ENCODE measurements at places on chromosomes 5 and 9.

DNA sequence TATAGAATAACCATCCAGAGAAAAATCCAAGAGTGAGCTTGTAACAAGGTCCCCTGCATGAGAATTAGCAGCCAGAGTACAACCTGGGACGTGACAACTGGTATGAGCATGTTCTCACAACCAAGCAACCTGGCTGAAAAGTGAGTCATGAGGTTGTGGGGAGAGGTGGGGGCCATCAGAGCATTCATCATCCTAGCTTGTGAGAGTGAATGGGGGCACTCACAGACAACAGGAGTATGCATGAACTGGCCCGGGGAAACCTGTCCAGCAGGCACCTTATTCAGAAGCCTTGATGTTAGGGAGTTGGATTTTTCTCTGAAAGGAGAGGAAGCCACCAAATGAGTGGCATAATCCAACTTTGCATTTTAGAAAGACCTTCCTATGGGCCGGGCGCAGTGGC is 113.0 kb downstream of the FRMD3 start:
- no peak for DNase-seq

GRCh38 chr9:97529363-97530076 is 28.1 kb downstream of the TMOD1 start:
- DNase-seq, result peak; percentile 49

GRCh38 chr9:132935026-132935425 is 9.4 kb downstream of the TSC1 start:
- DNase-seq, result no peak

GRCh38 chr5:55936100-55936693 is 58.6 kb downstream of the IL6ST start:
- DNase-seq, result peak; percentile 71

GRCh38 chr5:100598446-100598845 is 63.3 kb downstream of the FAM174A start:
- no peak for DNase-seq

Measured in hepatic stellate cell (primary cell).